ENCODE measurements at places on chromosomes 1 and 21.

GRCh38 chr1:223742856-223743517, 30.6 kb downstream of the CAPN2 start:
- DNase-seq: no peak

DNA sequence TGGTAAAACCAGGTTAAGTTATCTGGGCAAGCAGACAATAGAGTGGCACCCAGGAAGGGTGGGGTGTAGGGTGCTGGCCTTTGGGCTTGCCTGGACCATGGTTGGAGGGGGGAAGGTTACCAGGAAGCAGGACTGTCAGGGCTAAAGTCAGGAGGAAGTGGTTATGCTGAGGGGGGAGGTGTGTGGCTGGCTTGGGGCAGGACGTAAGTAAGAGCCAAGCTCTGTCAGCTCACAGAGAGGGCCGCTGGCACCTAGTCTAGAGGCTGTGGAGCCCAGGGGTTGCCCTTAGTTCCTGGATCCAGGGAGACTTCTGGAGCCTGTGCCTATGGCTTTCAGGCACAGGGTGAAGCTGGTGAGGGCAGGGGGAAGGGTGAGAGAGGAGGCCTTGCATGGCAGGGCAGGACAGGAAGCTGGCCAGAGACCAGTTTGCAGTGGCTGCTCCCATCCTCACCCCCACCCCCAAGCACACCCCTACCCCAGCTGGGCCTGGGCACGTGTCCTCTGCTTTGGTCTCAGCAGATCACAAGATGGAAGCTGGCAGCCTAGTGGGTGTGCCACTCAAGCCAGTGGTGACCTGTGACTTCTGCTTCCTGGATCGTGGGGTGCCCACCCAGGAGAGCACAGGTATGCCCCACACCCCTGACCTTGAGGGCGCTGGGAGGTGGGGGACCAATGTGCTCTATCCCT, 20.5 kb upstream of the SMYD3 start:
- no peak for DNase-seq

DNA sequence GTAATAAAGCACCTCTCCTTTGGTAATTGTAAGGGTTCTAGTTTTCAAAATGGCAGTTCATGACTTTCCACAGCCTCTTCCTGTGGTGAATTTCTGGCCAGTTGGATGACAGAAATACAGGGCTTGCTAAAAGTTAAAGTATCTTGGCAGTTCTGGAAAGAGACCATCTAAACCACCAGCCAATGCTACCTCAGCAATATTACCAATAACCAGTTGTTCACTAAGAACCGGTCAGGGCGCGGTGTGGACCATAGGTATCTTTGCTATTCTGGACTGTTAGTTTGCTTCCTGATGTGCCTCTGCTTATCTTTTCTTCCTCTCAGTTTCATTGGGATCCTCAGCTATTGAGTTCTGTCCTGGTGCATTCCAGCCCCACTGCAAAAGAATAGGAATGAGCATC, 124.7 kb downstream of the HS2ST1 start:
- DNase-seq: no peak

DNA sequence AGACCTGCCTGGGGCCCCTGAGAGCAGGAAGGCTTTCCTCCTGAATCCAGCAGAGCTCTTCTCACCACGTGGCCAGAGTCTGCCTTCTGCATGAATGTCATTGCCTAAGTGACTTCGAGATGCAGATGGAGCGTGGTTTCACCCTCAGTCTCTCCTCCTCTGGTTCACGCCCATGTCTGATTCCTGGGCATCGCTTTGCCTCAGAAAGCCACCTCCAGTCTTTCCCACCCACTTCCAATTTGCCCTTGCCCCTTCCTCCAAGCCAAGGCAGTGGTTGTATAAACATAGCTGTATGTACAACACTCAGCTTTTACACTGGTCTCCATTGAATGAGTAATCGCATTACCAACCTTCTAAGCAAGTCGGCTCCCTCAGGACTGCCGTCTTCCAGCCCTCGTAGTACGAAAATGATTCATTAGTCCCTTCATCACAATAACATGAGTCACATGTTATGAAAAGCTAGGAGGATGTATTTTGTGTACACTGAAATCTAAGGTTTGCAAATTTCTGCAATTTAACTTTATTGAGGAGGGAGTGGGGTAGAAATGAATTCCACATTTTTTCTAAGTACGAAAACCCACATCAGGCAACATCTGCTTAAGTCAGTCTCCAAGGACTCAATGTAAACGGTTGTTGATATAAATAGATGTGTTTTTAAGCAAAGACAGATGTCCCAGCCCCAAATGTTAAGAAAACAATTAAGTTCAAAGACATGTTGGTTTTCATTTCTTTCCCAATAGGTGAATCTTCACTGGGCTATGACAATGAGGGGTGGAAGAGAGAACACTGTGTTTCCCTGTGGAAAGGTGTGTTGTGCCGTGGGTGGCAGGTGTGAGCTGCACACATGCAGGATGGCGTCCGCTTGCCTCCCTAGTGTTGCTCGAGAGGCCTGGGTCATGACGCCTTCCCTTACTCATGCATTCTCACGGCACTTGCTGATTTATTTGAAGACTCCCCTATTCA, 32.3 kb upstream of the ETS2 start:
- DNase-seq: no peak

DNA sequence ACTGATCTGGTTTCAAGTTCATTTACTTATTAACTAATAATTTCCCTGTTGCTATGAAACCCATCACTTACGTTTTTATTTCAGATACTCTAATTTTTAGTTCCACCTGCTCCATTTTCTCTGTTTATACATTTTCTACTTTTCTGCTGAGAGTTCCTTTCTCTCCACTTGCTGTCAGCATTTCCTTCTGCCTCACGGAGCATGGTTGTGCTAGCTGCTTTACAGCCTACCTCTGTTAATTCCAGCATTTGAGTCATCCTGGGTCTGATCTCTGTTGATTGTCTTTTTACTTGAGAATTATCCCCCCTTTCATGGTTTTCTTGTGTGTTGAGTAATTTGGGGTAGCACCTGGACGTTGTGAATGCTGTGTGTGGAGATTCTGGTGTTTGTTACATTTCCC, 373.2 kb upstream of the C1orf174 start:
- DNase-seq: no peak

DNA sequence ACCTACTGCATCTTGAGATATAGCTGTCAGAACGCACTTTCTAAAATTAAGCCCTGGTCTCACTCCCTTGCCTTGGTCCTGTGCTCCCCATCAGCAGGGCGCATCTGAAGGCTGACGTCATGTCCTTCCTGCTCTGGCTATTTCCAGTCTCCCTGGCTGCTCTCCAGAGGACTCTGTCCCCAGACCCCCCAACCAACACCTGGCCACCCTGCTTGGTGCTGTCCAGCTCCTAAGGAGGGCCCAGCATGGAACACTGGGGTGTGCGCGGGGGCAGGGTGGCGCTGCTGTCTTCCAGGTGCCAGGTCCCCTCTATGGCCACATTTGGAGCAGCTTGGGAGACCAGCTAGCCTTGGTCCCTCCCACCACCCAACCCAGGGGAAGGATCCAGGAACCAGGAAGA, 8.3 kb downstream of the TNNT2 start:
- no peak for DNase-seq

GRCh38 chr21:46128106-46128932, 27.1 kb downstream of the FTCD start:
- no peak for DNase-seq

DNA sequence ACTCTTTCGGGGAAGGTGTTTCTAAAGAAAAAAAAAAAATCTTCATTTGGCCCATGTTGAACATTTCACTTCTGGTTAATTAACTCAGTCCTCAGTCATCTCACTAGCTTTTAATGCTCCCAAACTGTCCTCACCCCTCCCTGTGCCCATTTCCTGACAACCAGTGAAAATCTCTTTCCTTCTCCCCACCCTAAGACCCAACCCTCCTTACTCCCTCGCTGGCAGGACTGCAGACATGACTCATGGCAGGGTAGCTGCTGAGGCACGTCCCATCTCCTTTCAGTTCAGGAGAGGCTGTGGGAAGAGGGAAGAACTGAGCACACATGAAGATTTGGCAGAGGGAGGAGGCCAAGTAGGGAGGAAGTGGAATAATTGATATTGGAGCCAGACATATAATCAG, 12.6 kb downstream of the PKP1 start:
- DNase-seq: no peak

DNA sequence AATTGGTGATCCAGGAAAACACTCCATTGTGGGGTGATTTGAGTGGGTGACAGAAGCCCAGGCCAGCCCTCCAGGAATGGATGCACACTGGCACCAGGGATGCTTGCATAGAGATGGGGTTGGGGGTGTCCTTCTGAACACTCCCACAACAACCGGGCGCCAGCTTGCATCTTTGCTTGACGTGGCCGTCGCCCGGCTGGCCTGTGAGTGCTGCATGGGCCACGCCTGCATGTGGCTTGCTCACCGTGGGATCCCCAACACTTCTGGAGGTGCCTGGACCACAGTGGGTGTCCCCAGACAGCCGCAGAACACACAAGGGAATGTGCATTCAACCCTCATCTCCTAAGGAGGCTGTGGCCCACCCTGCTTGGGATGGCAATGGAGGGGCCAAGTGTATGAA, 55.1 kb downstream of the SIK1 start:
- DNase-seq: no peak

Measured in NCI-H2227 treated with DMSO at 0.1 percent for 48 hours (cell line).